ENCODE measurements at places on chromosomes 12 and 14.

GRCh38 chr14:91080071-91080470, 19.6 kb upstream of the RPS6KA5 start:
- no peak for DNase-seq

DNA sequence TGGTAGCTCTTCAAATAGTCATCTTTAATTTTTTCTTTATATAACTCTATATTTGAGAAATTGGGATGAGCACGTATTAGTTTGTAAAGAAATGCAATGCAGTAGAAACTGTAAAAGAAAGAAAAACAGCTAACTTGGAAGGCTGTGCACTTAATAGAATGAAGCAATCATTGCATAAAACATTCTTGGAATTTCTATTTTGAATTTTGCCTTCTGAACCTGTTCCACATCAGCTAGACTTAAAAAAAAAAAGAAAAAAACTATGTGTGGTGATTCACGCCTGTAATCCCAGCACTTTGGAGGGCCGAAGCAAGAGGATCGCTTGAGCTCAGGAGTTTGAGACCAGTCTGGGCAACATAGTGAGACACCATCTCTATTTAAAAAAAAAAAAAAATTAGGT, 29.4 kb downstream of the SCN8A start:
- DNase-seq = peak; percentile 15

- DNase-seq = peak; percentile 67
Observed at GRCh38 chr12:119544765-119545625, 48.6 kb upstream of the TMEM233 start.

GRCh38 chr12:96701856-96702255, 205.2 kb upstream of the NEDD1 start:
- DNase-seq = no peak

DNA sequence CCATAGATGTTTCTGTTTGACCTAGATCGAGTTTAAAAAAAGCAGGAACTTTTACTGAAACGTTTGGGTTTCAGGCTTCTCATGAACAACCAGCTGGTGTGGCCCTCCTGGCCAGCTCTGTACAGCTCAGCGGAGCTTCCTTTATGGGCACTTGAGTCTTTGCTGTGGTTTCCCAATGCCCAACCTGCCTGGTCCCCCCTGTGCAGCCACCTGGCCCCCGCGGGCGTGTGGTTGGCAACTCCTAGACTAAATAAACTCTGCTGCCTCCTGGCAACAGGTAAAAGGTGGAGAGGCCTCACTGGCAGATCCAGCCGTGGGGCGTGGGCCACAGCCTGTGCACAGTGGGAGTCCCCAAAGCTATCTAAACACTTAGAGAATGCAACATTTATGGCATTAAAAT, 38.7 kb downstream of the ADGRD1 start:
- no peak for DNase-seq

GRCh38 chr12:131919366-131920156, 9.5 kb upstream of the PUS1 start:
- no peak for DNase-seq

DNA sequence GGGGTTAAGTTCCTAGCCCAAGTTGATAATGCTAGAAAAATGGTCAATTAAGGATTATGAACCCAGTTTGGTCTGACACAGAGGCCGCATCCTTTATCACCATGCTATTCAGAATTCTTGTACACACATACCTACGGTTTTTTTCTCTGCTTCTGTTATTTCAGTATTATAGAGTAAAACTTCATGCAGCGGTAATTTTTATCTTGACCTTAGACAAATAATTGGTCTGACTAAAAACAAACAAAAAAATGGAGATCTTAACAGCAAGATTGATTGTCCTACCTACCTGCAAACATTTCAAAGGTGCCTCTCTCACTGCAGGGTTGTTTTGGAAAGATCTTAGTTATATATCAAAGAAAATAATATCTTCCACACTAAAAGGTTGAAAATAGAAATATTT, 201.9 kb upstream of the PRICKLE1 start:
- no peak for DNase-seq

- DNase-seq = no peak
Observed at GRCh38 chr12:1559676-1560091, 34.7 kb downstream of the FBXL14 start.

DNA sequence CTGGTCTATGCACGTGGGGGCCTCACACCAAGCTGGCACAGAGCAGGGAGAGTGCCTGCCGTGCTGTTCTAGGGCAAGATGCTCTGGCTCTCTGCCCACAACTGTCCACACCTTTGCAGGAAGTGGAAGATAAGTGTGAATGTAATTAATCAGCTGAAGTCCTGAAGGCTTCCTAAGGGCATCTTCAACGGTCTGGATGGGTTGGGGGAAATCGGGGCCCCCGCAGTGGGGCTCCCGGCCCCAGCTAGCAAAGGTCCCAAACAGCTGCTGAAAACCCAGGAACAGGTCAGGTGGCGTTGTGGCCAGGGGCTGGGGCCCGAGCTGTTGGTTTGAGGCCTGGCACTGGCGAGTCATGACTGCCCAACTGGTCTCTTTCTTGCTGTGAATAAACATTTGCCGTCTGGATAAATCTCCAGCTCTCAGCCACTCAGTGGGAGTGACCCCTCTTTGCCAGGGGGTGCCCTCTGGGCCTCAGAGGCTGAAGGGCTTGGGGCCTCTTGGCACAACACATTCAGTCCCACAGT, 6.7 kb upstream of the SLC25A29 start:
- DNase-seq = no peak

All from renal cortical epithelial cell (primary cell).